Pancreas (tissue), 10 donors: ENCODE measurements at places on chromosomes 1 and 21.
A peak's percentile ranks its signal among the peaks of the same experiment; 100 is the strongest.

DNA sequence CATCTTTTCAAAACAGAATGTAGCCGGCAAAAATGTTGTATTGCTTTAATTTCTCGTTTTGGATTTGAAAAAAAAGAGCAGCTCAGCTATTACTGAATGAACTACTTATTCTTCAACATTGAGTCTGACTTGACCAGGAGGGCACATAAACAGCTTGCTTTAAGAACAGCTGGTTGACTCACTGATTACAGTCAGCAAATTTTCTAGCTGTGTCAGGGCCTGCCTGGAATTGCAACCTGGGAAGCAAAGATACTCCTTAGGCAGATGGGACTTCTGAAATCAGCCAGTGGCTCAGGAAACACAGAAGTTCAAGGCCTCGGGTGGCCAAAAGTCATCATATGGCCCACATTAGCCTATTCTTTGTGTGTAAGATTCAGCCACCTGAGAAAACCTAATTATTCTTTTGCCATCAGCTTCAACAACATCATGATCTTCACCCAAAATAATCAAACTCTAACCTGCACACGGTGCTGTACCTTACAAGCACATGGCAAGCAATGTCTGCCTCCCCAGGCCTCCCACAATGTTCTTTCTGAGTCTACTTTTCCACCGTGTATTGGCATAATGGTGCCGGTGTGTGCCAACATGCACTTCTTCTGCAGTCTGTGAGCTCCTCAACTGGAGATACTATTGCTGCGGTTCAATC lies 307.2 kb downstream of the HHIPL2 start:
- DNase-seq = no peak

DNA sequence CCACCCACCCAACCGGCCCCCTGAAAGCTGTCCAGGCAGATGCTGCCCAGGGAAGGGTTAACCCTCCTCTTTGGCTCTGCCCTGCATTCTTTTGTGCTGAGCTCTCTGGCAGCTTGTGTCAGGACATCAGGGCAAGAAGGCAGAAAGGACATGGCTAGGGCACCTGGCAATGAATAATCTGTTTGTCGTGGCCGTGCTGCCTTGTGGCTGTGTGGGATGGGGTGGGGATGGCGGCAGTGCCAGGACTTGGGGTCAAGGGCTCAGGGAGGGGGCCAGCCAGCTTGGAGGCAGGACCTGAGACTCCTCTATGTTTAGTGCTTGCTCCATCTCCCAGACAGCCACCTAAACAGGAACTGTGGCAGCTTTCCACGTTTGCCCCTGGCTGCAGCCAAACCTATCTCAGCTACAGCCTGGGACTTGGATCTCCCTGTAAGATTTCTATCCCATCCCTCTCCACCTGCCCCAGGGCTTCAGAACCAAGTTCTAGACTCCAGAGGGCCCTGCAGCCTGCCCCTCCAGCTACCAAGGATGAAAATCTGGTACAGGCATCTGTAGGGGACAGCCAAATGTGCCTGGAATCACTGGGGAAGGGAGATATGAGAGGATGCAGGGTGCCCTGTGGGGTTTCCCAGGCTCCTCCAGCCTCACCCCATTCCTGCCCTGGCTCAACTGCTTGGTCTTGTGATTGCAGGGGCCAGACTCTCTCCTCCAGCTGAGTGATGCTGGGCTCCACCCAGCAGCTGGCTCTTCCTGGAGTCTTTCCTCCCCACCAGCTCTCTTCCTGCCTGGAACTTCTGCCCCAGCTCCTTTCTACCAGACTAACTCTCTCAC lies 9.6 kb upstream of the GPR37L1 start:
- peak; percentile 72 for DNase-seq

DNA sequence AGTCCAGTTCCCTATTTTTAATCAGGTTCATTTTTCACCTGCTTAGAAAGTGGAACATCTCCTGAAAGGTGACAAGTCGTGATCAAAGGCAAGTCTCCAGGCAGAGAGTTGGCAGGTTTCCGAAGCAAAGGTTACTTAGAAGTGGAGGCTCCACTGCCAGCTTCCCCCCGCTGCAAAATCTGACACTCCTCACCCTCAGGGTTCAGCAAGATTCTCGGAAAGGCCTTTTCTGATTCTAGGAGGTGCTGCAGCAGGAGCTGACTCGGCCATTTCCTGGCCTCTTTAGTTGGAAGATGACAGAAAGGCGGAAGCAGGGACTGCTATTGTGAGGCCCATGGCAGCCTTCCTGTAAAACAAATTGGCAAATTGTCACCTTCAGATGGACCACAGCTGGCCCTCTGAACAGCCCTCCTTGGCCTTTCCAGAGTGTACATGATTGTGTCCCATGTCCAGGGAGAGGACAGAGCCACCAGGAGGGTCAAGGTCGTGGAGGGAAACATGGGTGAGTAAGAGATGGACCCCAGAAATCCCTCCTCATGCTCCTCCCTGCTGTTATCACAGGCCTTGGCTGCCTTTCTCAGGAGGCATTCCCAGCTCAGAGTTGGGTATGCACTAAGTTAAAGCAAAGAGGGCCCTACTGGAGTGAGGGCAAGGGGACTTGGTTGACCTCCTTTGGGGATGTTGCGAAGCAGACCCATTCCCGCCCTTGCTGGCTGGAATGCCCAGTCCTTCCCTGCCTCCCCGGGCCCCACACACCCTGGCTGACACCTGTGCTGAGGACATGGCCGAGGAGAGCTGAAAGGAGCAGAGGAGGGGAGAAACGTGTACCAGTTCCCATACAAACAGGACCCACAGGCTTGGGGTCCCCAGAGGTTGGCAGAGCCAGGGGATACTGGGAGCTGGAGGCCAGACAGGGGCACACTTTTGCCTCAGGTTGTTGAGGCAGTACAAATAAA lies 115.5 kb upstream of the IRF2BP2 start:
- DNase-seq = peak; percentile 59

DNA sequence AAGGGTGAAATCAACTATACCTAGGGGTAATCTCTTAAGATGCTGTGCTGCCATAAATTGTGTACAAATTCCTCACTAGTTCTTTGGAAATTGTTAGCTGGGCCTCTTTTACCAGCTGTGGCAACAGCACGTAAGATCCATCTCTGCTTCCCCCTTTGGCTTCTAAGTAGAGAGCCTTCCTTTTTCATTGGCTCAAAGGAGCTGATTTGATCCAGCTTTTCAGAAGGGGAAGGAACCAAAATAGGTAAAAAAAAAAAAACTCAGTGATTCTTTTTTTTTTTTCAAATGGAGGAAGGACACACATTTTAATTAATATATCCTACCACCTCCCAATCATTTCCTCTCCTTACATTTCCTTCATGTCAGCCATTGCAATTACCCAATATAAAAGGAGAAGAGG lies 4.0 kb upstream of the RCAN1 start:
- DNase-seq = no peak

DNA sequence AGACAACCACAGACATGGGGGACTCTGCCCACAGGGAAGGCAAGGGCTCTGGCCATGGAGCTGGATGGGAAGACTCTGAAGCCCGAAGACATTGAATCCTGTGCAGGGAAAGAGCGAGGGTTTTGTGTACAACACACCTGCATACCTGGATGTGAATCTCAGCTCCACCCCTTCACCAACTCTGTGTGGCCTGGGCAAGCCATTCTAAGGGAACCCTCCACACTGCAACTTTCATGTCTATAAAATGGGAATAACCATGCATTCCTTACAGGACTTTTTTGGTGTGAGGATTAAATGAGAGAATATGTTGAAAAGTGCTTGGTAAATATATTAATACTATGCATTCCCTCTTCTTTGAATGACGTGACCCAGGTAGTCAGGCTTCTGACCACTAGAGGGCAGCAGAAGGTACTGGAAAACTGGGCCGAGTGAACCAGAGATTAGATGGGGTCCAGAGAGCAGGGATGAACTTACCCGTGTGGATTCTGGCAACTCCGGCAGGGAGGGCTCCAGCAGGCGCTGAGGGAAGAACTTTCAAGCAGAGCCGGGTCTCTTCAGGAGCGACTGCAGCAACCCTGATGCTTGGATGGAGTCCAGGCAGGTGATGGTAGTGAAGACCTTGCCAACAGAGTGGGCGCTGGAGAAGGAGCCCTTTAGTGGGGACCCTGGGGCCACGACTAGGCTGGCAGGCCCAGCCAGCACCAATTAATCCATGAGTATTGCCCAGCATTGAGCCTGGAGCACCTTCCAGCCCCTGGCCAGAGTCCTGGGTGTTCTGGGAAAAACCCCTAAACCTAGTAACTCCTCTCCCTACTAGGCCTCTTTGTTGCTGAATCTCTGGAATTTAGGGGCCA lies 834 bp upstream of the ELF3 start:
- DNase-seq = peak; percentile 74

DNA sequence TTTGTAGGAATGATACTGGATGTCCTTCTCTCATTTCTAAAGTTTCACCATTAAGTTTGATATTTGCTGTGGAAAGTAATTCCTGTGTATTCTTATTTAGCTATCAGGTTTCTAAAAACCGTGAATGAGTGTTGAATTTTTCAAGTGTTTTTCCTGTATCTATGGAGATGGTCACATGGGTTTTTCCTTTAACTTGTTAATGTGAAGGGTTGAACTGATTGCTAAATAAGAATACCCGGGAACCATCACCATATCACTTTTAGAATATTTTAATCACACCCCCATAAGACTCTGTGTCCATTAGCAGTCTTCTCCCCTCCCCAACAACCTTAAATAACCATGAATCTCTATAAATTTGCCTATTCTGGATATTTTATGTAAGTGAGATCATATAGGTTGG lies 16.5 kb upstream of the ASAP3 start:
- no peak for DNase-seq

- DNase-seq = no peak
These were observed 202.1 kb downstream of the KAZN start for GRCh38 chr1:14800500-14801076.

DNA sequence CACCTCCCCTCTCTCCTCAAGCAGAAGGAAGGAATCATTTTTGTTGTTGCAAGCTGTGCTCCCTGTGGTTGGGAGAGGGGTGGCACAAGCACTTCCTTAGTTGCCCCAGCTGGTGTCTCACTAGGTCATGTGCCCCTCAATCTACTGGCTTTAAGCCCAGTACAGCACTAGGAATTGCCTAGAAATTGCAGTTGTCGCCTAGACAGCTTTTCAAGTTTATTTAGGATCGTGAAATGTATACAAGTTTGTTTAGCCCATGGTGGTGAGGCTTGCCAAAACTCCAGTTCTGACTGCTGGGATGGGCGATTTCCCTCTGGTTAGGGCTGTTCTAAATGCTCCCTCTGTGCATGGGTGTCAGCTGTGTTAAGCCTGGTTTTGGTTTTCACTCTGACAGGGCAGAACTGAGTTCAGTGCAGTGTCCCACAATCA lies 126.8 kb upstream of the ZNF644 start:
- no peak for DNase-seq

DNA sequence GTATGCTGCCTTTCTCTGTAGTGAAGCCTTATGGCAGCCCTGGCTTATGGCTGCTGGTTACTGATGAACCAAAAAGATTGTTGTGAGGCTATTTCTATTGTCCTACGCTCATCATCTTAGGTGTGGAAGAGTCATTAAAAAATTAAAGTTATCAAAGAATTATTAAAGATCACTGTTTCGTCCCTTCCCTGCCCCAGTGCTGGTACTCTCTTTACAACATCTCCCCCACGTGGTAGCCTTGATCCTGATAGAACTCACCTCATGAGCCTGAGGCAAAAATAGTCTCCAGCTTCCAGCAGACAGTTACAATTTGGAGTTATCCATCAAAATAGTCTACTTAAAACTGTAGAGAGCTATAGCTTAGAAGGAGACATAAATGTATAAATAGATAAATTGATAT lies 201.5 kb downstream of the S1PR1 start:
- DNase-seq = no peak

- no peak for DNase-seq
These were observed 62.3 kb upstream of the COL11A1 start for GRCh38 chr1:103170609-103171008.

GRCh38 chr1:37501661-37502060 lies 12.9 kb downstream of the MEAF6 start:
- DNase-seq = no peak

- no peak for DNase-seq
These were observed 13.8 kb downstream of the EPHX4 start for GRCh38 chr1:92043621-92044020.

DNA sequence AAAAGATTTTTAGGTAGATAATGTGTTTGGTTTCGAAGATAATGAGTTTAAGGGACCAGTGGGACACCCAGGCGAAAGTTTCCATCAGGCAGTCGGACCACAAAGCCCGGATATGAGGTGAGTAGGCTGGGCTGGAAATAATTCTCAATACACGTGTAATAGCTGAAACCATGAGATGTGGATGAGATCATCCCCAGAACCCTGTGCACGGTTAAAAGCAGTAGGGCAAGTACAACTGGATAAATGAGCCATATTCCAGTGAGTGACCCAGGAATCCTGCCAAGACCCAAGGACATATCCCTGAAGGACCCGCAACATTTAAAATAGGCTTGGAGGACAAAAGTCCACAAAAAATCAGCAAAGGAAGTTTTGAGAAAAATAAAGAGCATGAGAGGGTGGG lies 21.5 kb upstream of the NHLH2 start:
- no peak for DNase-seq

DNA sequence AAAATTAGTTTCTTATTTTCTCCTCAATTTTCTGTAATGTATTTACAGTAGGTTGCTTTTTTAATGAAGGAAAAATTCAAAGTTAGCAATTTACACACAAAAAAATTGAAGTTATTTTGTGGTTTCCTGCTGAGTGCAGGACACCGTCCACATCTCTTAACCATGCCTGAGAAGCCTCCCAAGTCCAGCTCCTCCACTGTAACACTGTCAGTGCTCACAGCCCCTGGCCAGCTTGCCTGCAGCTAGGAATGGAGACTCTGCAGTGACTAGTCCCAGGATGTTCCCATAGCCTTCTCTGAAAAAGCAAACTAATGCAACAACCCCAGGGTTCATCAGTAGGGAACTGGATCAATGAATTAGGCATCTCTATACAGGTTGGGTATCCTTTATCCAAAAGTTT lies 3.5 kb downstream of the A3GALT2 start:
- DNase-seq = no peak

GRCh38 chr1:23473037-23473800 lies 10.8 kb downstream of the ASAP3 start:
- DNase-seq = no peak

DNA sequence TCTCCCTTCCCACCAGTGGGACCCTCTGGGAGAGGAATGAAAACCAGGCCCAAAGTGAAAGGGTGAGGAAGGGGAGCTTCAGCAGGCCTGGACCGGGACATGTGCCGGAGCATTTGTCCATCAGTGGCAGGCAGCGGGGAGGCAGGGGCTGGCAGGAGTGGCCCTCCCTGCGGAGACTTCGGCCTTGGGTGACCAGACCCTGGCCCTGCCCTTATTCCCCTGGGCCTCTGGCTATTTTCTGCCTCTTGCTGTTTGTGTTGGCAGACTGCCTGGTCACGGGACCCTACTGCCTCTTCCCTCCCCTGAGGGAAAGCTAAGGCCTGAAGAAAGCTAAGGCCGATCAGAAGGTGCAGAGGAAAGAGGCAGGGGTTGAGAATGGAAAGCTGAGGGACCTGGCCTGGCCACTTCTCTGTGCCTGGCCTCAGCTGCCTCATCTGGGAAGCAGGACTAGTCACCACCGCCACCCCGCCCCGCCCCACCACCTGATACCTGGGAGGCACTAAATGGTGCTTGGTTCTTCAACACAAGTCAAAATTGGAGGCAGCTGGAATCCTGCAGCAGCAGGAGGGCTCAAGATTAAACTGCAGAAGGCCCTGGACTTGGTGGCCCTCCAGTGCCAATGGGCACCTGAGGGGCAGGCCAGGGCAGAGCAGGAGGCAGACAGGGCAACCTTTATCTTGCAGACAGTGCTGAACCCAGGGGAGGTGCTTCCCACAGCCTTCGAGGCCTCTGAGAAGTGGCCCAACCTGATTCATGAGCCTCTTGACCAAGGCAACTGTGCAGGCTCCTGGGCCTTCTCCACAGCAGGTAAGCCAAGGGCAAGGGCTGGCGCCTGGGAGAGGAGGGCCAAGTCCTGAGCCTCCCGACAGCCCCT lies 7.9 kb downstream of the TINAGL1 start:
- peak; percentile 74 for DNase-seq

- no peak for DNase-seq
These were observed 18.1 kb upstream of the LDLRAP1 start for GRCh38 chr1:25525361-25525688.
